Stimulated activated CD8-positive, alpha-beta memory T cell treated with anti-CD3 and anti-CD28 coated beads, Interleukin-15, amount 100 ng/mL, for 4 hours (primary cell): ENCODE measurements at places on chromosomes 5 and 9.

GRCh38 chr9:87179553-87180340 lies 232.4 kb upstream of the GAS1 start:
- DNase-seq, result no peak

GRCh38 chr9:129575818-129576217 lies 45.1 kb downstream of the C9orf50 start:
- DNase-seq, result no peak

GRCh38 chr5:41883936-41884335 lies 13.7 kb upstream of the OXCT1 start:
- DNase-seq, result no peak

DNA sequence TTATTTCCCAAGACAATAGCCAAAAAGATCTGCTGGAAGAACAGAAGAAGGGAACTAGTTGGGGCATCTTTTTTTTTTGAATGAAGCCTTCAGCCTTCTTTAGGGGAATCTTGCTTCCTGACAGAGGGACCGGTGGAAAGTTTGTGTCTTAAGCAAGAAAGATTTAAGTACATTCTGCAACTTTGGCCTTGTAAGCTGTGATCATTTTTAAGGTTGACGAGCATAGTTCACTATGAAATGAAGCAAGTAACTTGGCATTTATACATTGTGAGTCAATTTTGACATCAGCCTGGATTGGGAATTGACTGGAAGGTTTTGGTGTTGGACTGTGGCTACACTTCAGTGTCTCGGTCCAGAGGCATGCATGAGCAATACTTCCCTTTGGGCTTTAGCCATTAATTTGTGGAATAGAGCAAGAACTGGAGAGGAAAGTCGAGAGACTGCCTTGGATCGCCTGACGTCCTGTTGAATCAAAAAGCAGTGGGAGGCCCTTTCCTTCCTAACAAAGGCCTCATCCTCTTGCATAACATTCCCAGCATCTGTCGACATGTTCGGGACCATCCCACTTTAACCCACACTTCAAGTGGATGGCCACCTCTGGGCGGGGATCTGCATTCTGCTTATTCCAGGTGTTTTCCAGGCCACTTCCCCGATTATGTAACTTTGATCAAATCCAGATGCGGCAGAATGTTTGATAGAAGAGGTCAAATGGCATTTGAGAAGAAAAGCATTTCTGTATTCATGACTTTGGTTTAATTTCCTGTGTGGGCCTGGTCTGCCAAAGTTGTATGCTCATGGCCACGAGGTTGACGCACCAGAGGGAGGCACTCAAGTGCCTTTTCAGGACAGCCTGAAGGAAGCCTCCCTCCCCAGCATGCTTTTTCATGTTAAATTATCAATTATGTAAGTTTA lies 12.5 kb downstream of the ABL1 start:
- no peak for DNase-seq

DNA sequence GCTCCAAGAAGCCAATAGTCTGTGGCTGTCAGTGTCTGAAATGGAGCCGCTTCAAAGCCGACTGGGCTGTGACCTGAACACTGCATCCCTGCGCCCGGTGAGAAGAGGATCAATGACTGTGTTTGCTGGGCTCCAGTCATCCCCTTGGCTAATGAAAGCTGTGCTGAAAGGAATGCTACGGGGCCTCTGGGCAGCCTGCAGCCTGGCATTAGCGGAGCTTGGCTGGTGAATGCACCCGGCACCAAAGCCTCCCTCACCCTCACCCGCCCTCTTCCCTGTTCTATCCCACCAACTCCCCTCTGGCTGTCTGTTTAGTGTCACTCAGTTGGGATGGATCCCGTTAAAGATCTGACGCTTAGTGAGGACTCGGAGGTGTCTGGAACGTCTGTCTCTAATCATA lies 355.3 kb downstream of the BNC2 start:
- DNase-seq, result no peak

- DNase-seq, result no peak
These were observed 221.0 kb downstream of the ESM1 start for GRCh38 chr5:54764102-54765090.

GRCh38 chr5:159849437-159850083 lies 66.7 kb upstream of the ADRA1B start:
- DNase-seq, result no peak

DNA sequence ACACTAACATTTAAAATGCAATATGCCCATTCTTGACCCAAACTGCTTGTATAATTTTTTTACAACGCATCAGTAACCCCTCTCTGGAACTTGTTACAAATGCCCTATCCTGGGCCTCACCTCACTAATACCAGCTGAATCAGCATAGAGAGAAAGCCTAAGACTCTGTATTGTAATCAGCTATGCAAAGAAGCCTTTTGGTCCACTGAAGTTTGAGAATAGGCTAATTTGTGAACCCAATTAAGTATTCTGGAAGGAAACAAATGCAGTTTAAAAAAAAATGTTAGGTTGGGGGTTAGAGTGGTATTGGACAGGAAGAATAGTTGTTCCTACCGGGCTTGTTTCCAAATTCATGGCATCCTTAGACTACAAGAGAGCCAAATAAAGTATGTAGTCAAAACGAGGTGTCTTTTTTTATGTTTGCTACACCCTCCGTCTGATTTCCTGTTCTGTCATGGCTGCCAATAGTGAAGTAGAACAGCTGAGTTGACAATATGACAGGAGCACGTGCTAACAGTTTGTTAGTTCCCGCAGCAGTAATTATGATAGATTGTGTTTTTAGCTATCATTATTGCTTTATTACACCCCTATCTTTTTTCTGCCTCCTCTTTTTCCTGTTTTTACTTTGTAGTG lies 1048.7 kb upstream of the NUDT12 start:
- DNase-seq, result no peak

DNA sequence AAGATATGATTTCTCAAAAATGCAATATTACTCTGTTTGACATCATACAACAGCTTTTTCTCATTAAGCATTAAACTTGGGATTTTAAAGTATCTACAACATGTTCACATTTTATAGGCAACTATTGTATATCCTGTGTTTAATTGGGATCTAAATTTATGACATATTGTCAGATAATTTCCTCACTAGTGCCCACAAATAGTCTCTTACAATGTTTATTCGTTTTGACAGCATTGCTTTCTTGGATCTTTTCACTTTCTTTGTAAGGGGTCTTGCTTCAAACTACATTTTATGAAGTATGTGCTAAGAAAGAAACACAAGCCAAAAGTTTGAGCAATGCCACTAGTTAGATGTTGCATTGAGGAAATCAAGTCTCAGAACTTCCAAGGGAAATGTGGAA lies 285.1 kb downstream of the TMEM167A start:
- DNase-seq, result no peak

- DNase-seq, result no peak
These were observed 115.3 kb downstream of the NREP start for GRCh38 chr5:111641533-111642233.

GRCh38 chr9:73030370-73031030 lies 77.6 kb upstream of the ALDH1A1 start:
- DNase-seq, result no peak

GRCh38 chr5:39846144-39846543 lies 421.4 kb upstream of the DAB2 start:
- no peak for DNase-seq

DNA sequence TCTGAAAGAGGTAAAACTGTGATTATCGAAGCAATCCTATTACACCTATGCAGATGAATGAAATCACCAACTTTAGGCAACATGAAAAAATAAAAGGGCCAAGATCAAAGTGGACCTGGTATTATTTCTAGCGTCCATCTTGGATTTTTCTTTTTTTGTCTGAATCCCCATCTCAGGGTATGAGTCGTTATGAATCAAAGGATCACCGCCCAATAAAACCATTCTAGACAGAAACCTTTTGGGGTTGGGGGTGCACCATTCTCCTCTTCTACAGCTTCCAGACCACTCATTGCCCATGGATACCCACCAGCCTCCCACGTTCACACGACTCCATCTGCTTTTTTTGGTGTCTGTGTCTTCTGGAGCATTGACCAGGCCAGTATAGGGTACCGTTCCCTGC lies 33.4 kb downstream of the MAP1B start:
- DNase-seq, result no peak

DNA sequence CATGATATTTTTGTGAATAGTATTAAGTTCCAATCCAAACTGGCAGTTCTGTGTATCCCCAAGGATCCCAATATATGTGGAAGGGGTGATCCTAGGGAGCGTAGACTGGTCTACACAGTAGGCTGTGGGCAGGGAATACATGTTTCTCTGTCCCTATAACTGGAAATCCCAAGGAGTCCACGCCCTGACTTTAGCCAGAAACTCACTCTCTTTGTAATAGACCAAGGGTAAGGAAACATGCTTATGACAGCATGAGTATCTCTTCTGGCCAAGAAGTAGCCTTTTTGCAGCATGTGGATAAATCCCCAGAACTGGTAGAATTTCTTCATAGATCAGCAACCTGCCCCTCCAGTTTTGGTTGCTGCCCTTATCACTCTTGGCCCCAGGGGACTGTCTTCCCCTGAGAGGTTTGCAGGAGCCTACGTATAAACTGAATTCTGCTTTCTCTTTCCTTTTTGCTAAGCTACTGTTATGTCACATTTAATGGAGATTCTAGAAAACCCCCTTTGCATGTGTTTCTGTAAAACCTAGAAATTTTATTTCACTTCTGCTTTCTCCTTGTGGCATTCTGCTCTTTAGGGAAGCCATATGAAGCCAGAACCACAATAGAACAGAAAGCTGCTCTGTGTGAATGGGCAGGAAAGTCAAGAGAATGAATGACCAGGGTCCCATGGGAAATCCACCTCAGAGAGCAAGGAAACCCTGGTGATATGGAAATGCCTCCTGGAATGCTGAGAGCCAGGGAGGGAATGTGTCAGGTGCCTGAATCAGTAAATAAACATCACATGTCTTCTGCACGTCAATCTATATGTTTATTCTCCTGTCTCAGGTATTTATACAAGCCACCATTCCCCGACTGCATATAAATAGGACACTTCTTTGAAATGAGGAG lies 3.5 kb downstream of the IFNA2 start:
- DNase-seq, result no peak

GRCh38 chr5:95533761-95534160 lies 21.0 kb downstream of the SKIC3 start:
- no peak for DNase-seq

DNA sequence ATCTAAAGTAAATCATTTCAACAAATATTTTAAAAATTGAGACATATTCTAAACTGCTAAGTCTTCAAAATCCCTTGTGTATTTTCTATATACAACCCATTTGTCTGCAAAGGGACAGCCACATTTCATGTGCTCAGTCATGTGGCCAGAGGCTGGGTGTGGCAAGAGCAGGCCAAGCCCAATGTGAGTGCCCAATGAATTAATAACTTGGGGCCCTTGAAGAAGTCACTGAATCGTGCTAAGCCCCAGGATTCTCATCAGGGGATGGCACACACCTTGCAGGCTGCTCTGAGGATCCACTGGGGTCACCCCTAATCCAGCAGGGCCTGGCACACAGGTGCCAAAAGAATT lies 78.2 kb upstream of the SMIM23 start:
- no peak for DNase-seq

DNA sequence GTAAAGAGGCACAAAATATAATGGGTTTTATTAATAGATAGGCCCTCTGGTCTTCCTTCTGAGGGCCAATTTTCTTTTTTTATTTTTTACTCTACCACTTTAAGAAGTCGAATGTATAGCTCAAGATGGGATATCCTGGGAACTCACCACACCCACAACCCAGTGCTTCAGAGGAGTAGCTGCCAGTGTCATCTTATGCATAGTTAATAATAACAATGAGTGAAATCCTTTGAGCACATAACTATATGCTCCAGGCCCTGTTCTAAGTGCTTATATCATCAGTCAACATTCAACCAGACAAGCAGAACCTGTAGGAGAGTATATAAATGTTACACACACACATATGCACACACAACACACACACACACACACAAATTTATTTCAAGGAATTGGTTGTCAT lies 150.3 kb upstream of the ACTBL2 start:
- no peak for DNase-seq

DNA sequence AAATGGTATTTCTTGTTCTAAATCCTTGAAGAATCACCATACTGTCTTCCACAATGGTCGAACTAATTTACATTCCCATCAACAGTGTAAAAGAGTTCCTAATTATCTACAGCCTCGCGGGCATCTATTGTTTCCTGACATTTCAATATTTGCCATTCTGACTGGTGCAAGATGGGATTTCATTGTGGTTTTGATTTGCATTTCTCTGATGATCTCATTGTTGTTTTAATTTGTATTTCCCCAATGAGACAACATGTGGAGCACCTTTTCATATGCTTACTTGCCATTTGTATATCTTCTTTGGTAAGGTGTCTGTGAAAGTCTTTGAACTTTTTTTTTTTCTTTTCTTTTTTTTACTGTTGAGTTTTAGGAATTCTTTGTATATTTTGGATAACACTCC lies 473.6 kb downstream of the KCTD16 start:
- DNase-seq, result no peak

GRCh38 chr5:164518067-164518740 lies 1012.8 kb downstream of the MAT2B start:
- no peak for DNase-seq

DNA sequence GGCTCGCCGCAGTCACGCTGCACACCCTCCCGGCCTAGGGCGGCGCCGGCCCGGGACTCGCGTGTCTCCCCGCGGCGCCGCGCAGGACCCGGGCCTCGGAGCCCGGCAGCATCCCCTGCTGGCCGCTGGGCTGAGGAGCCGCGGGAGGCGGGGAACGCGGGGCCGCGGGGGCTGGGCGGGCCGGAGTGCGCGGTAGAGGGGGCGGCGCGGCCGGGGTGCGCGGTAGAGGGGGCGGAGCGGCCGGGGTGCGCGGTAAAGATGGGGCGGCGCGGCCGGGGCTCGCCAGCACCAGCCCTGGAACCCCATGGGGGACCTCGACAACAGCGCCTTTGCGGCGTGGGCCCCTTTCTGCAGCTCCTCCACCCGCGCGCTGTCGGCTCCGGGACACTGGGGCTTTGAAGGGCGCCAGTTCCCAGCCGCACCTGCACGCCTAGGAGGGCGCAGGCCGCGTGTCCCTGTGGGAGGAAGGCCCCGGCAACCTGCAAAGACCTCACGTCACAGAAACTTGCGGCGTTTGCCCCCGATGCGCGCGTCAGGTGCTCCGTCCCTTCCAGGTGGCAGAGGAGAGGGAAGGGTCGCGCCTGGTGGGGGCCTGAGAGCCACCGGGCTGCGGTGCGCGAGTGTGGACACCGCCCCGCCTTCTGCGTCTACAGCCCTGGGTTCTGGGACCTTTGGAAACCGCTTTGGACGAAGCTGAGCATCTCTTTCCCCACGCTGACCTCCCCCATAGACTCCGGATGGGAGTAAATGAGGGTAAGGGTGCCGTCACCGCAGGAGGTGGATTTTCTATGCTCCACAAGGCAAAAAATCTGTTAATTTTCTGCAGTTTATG lies 49.6 kb downstream of the NSUN2 start:
- DNase-seq, result no peak

- no peak for DNase-seq
These were observed 40.4 kb upstream of the FGF1 start for GRCh38 chr5:142726188-142726731.
